Tongue (tissue), 3 donors: ENCODE measurements at places on chromosomes 13 and 19. TPM values are rescaled to one million over a fixed set of nuclear protein-coding genes. Genes with fewer than 3 reads are reported as not detected.

SAMD4B gene
- 36.4 TPM for total RNA-seq

DNAJC3 gene
- 43.1 TPM for total RNA-seq

APOC4 gene
- not detected for total RNA-seq

AXL gene
- 57.3 TPM for total RNA-seq

DNA sequence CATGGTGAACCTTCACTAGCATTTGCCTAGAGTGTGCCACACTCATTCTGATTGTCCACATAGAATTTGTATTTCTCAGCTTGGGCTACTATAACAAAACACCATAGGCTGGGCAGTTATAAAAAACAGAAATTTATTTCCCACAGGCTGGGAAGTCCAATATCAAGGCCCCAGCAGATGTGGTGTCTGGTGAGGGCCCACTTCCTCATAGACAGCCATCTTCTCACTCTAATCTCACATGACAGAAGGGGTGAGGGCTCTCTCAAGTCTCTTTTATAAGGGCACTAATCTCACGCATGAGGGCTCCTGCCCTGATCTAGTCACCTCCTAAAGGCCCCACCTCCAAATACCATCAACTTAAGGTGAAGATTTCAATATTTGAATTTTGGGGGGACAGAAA, 53.6 kb downstream of the LRRC63 start:
- DNase-seq, result no peak

DNA sequence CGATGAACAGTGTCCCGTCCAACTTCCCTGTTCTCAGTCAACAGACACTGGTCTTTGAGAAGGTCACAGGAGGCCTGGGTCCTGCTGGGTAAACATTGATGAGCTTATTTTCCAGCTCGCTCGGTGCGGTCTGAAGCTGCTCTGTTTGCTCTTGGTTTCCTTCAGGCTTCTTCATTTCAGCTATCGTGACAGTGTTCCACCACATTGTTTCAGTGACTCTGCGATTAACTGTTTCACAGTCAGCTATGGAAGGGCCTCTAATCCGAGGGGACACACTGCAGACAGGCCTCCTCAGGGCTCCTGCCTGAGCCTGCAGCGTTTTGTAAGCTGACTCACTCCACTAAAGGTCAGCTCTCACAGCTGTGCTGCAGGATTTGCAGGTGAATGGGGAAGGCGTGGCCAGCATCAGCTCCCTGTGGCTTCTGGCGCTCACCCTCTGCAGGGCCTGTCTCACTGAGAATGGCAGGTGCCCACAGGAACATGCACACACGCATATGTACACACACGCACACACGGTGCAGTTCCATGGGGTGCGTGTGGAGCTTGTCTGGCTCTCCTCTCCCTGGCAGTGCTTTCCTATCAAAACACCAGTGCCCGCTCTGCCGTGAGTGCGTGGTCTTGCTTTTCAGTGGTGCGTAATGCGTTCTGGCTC, 62.9 kb upstream of the MCF2L start:
- no peak for DNase-seq

GRCh38 chr19:4347521-4347920, 4.2 kb downstream of the MPND start:
- no peak for DNase-seq

- DNase-seq, result no peak
Observed at GRCh38 chr19:29381353-29382203, 144.2 kb upstream of the VSTM2B start.

DNA sequence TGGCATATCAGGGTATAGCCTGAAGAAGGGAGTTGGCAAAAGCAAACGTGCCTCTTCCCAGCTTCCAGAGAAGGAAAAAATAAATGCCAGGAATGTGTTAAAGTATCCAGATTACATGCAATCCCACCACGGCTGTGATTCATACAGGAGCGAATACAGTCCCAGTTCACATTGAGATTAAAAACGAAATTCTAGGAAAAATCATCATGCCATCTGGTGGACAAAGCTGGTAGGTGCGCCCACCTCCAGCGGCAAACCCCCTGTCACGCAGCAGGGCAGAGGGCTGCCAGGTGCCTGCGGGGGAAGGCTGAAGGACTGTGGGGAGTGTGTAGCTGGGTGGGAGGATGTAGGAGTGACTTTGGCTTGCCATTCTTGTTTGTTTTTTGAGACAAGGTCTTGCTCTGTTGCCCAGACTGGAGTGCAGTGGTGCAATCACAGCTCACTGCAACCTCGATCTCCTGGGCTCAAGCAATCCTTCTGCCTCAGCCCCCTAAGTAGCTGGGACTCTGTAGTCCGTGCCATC, 6.4 kb upstream of the DMWD start:
- DNase-seq, result peak; percentile 86

DNA sequence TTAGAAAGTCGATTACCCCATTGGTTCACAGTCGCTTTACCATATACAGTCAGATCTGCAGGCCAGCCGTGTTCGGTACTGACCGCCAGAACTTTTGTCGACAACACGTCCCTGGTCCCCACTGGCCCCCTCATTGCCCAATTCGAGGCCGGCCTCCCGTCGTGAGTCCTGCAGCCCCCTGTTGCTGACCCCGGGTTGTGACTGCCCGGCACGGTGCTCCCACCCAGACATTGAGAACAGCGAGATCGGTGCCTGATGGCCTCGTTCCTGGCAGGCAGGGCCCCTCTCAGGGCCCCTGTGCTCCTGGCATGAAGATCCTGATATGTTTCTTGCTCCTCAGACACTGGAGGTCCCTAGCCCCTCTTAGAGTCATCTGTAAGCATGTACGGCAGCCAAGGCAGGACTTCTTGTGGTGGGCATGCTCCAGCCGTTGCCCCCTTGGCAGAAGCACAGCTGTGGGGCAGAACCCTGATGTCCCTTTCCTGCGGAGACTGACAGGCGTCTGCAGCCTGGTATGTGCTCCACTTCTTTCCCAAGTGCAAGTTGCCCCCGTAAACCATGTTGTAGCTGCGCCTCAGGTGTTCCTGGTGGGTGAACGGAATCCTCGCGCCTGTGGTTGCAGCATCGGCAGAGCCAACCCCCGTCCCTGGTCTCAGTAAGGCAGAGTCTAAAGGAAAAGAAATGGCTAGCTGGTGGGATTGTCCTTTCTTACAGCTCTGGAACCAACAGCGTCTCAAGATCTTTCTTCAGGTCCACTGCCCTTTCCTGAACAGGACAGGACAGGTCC, 123.2 kb upstream of the SPACA7 start:
- DNase-seq, result no peak

- no peak for DNase-seq
Observed at GRCh38 chr13:24613755-24614154, 66.5 kb upstream of the ATP12A start.

GRCh38 chr13:111280226-111280625, 40.2 kb upstream of the TEX29 start:
- DNase-seq, result no peak

GRCh38 chr19:18254546-18255503, 19.4 kb downstream of the IQCN start:
- no peak for DNase-seq

- DNase-seq, result no peak
Observed at GRCh38 chr13:41107104-41107571, 25.5 kb downstream of the KBTBD6 start.

DNA sequence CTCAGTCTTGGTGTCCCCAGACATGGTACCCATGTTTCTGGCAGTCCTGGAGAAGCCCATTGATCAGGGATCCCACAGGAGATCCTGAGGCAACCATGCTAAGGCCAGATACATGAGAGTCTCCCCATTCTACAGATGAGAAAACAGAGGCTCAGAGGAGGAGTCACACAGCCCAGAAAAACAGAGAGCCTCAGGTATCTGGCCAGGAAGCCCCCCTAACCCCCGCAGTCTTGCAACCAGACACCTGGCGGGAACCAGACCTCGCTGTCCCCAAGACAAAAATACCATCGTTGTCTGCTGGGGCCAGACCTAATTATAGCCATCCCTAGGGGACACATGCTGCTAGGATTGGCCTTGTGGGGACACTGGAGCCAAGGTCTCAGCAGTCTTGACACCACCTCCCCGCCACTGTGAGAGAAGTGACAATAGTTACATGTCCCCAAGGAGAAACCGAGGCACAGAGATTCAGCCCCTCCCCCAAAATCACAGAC, 1.6 kb upstream of the PDE4C start:
- no peak for DNase-seq

- DNase-seq, result peak; percentile 97
Observed at GRCh38 chr19:12484371-12485051, at the start of gene ZNF709. Gene ZNF709, minus strand, starts transcription at chr19:12484816. Its CDS starts 159 bp downstream, at chr19:12484657.

GRCh38 chr13:72139192-72139591, 272.2 kb upstream of the DACH1 start:
- DNase-seq, result no peak

DNA sequence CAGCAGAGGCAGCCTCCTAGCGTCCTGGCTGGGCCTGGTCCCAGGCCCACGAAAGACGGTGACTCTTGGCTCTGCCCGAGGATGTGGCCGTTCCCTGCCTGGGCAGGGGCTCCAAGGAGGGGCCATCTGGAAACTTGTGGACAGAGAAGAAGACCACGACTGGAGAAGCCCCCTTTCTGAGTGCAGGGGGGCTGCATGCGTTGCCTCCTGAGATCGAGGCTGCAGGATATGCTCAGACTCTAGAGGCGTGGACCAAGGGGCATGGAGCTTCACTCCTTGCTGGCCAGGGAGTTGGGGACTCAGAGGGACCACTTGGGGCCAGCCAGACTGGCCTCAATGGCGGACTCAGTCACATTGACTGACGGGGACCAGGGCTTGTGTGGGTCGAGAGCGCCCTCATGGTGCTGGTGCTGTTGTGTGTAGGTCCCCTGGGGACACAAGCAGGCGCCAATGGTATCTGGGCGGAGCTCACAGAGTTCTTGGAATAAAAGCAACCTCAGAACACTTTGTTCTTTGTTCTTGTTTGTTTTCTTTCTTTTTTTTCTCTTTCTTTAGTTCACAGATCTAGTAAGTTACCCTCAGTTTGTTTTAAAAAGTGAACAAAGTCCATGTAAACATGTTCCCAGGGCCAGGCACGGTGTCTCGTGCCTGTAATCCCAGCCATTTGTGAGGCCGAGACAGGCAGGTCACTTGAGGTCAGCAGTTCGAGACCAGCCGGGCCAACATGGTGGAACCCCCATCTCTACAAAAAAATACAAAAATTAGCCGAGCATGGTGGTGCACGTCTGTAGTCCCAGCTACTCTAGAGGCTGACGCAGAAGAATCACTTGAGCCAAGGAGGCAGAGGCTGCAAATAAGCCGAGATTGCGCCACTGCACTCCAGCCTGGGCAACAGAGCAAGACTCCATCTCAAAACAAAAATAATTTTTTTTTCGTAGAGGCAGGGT, 10.2 kb downstream of the ANGPTL4 start:
- DNase-seq, result no peak

- no peak for DNase-seq
Observed at GRCh38 chr13:40189426-40189825, 477.0 kb downstream of the FOXO1 start.
